ENCODE measurements at places on chromosomes 7 and 10. TPM values are rescaled to one million over a fixed set of nuclear protein-coding genes. Genes with fewer than 3 reads are reported as not detected.

GRCh38 chr7:29487424-29487823 lies 76.2 kb upstream of the PRR15 start:
- no peak for DNase-seq

GRCh38 chr7:124255041-124255655 lies 222.3 kb upstream of the TMEM229A start:
- DNase-seq, result no peak

- peak; percentile 61 for DNase-seq
Observed at GRCh38 chr10:124626759-124627380, 117.3 kb downstream of the FAM53B start.

DNA sequence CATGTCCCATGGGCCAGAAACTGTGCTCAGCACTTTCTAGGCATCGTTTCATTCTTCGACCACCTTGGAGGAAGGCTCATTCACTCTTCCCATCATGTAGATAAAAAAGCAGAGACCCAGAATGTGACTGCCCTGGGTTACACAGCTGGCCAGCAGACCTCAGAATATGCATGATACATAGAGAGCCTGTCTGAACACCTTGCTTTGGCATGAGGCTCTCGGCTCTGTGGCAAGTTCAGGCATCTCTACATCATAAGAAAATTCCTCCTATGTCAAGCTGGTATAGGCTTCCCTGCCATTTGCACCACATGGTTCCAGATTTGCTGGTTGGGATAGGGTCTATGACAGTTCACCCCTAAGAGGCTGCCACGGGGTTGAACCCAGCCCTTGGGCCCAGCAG lies 134.1 kb downstream of the CDH23 start:
- DNase-seq, result no peak

The TRIM74 gene
- 0.49 TPM for total RNA-seq

DNA sequence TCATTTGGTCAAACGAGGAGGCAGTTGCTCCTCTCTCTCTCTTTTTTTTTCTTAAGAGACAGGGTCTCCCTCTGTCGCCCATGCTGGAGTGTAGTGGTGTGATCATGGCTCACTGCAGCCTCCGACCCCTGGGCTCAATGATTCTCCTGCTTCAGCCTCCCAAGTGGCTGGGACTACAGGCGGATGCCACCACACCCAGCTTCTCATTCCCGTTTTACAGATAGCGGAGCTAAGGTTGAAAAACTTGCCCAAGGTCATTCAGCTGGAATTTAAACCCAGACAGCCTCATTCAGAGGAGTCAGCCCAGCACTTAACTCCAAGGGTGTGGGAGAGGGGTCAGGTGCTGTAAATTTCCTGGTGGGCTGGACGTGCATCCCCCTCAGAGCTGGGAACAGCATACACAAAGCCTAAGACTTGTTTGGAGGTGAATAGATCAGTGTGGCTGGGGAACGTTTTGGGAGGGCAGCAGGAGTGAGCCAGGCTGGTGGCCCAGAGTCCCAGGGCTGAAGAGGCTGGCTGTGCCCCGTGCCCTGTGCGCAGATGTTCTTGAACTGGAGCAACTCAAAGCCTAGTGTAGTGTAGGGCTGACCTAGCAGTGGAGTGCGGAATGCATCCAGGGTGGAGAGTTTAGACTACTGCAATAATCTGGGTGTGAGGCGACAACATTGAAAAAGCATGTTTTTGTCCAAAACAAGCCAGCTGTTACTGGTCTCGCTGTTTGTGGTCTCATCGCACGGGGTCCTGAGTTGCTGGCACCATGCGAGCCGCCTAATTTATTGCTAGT lies 2.3 kb downstream of the HTRA1 start:
- no peak for DNase-seq

DNA sequence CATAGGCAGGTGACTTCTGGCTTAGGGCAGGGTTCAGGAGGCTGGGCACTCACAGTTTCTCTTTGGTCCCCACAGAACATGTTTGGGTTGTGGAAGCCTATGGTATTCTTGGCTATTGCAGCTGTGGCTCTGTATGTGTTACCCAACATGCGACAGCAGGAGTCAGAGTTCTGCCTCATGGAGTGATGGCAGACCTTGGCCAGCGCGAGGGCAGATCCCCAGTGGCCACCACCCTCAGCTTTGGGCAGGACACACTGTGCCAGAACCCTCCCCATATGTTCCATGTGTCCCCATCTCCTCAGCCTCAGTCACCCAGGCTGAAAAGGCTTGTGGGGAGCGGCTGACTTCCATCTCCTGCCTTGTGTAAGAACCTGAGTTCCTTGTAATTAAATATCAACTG lies 8.5 kb upstream of the FLNC start:
- DNase-seq, result no peak

GRCh38 chr10:13062803-13063202 lies 37.2 kb upstream of the OPTN start:
- no peak for DNase-seq

The PRR15 gene
- total RNA-seq, result 0.04 TPM

GRCh38 chr7:78037603-78038002 lies 239.0 kb downstream of the PHTF2 start:
- DNase-seq, result no peak

The NUTM2A gene
- total RNA-seq, result 0.44 TPM

DNA sequence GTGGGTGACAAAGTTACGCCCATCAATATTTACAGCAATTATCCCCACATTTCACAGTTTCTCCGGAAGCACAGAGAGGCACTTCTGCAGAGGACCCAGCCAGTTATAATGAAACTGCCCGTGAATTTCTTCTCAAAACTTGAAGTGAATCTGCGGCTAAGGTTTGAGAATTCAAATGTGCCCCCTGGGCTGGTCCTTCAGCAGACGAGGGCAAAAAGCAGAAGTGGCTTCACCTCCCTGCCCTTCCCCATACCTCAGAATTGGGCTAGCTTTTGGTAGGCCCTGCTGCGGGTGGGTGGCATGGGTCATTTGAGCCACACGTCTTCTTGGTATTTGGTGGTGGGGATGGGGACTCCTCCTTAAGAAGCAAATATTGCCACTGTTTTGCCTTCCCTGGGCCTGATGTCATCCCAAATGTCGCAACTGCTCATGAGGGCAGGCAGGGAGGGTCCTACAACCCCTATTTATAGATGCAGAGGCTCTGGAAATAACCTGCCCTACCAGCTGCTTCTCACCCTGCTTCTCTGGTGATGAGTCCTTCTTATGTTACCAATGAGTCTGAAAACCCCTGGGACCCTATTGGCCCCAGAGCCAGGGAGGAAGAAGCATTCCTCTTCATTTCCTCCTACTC lies 16.6 kb upstream of the WDFY4 start:
- peak; percentile 65 for DNase-seq

The FXYD4 gene
- 0.44 TPM for total RNA-seq

GRCh38 chr10:71228875-71229675 lies 16.7 kb downstream of the UNC5B start:
- DNase-seq, result no peak

GRCh38 chr7:38840736-38841460 lies 68.1 kb downstream of the VPS41 start:
- DNase-seq, result peak; percentile 26

The SEMA4G gene
- 1.2 TPM for total RNA-seq

DNA sequence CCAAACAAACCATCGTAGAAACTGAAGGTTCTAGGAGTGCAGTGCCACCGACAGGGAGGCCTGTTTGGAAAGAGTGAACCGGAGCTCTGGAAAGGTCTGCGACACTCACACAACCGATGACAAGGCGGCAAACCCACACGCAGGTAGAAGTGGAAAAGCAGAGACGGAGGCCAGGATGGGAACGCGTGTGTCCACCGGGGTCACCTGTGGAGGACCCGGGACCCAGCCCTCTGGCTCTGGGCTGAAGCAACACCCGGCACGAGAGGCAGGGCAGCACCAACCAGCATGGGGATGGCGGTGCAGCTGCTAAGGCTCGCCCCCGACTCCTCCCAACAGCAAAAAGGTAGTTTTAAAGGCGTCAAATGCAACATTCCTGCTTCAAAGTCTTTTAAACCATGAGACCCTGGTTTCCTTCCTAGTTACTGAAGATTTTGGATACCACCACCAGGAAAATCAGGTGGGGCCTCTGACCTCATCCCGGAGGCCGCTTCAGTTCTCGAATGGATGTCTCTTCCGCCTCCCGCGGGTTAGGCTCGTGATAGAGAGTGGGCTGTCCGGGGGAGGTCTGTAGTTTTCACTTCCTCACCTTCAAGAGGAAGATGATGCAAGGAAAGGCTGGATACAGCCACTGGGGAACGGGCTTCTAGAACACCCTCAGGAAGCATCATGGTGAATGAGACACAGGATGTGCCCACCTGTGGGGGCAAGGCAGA lies 115.5 kb downstream of the SMURF1 start:
- no peak for DNase-seq
